Kidney tubule cell (primary cell): ENCODE measurements at places on chromosomes 5 and 9.

DNA sequence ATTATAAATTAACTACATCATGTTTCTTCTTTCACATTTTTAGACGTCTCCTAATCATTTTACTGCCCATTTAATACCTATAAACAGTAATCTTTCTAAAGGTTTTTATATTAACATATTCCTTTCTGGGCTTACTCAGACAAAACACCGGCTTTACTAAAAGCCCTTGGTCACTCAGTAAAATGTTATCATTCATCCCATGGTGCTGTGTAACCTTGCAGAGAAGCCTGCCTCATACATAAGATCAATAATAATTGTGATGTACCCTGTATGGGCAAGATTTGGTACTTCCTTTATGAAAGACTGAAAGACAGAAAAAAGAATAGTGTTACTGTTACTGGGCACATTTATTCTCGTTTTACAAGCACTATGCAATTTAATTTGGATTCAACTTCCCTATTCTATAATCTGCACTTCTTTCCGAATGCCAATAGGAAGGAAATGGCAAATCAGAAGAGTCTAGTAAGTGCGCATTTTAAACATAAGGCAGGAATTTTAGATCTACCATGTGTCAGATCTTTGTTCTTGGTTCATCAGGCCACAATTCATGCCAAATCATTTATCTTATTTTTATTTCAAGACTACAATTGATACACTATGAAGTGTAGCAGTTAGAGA lies 522.2 kb downstream of the CSNK1G3 start:
- DNase-seq, result no peak

DNA sequence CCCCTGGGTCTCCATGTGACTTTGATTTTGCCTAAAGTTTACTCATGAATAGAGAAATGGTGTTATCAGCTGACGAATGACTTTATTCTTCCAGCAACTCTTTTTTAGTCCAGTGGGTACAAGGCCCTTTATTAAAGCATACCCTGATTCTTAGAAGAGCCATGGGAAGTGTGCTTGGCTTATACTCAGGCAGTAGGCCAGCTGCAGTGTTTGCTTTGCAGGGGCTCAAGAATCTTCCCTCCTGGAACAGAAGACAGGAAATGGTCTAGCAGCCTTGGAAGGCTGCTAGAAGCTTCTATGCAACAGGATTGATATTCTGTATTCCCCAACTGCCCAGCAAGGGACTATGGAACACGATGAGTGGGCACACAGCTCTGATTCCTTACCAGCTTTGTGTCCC lies 73.4 kb upstream of the PLPP6 start:
- no peak for DNase-seq

- peak; percentile 90 for DNase-seq
Measured at GRCh38 chr5:178120607-178121357, 7.5 kb downstream of the N4BP3 start.

DNA sequence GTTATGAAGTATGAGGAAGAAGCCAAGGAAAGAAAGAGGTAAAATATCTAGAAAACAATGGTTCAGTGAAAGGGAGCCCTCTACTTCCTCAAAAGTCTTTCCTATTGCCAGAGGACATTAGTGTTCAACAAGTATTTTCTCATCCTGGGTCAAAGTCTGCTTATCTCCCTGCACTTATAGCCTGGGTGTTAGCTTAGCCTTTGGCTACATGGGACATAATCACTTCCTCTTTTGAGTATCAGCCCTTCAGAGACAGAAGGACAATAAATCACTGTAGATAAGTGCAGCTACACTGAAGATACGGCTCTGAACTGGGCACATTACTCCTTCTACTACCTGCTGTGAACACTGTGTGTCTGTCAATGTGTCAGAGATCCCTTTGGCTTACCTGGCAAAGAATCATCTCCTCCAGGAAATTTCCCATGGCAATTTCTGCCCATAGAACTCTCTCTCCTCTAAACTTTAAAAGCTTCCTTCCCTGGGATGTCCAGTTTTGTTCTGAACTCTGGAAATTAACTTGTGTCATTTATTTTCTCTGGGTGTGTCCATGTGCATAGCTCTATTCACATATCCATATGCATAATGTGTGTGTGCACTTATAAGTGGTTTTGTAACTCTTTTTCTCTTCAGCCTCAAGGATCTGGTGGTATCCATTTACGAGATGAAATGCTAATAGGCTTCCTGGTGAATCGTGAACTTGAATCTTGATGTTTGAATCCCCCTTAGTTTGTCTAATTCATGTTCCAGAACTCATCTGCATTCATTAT lies 30.0 kb upstream of the RECK start:
- DNase-seq, result no peak

DNA sequence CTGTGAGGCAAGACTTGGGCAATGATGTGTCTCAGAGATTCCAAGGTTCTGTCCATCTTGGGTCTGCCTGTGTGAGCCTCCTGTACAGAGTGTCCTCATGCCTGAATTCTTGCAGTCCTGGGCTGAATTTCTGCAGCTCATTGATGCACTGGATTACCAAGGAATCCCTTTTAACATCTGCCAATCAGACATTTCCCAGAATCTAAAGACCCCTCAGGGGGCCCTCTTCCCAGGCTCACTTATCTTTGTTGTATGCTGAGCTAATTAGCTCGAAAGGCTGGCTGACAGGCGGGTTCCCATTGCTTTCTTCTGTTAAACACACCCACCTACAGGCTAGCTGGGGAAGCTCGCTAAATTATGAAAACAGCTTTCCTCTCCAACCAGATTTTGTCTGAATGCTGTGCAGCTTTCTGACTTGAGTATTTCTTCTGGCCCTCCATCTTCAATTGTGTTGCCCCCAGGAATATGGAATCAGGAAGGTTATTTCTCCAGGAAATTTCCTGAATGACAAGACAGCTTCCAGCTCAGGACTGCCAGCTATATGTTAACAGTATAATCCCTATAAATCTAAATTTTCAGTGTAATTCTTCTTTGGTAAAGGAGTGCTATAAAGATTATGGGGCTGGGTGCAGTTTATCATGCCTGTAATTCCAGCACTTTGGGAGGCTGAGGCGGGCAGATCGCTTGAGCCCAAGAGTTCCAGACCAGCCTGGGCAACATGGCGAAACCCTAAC lies at the start of gene LIX1:
Gene LIX1 (minus strand): TSS at position 91 of the 734 bp plus-strand sequence. CDS start 35 bp downstream, at position 56.
- peak; percentile 63 for DNase-seq

- peak; percentile 65 for DNase-seq
Measured at GRCh38 chr5:135591277-135591676, 12.5 kb upstream of the CXCL14 start.

GRCh38 chr5:149320791-149321330 lies 24.4 kb upstream of the GRPEL2 start:
- DNase-seq, result peak; percentile 98

DNA sequence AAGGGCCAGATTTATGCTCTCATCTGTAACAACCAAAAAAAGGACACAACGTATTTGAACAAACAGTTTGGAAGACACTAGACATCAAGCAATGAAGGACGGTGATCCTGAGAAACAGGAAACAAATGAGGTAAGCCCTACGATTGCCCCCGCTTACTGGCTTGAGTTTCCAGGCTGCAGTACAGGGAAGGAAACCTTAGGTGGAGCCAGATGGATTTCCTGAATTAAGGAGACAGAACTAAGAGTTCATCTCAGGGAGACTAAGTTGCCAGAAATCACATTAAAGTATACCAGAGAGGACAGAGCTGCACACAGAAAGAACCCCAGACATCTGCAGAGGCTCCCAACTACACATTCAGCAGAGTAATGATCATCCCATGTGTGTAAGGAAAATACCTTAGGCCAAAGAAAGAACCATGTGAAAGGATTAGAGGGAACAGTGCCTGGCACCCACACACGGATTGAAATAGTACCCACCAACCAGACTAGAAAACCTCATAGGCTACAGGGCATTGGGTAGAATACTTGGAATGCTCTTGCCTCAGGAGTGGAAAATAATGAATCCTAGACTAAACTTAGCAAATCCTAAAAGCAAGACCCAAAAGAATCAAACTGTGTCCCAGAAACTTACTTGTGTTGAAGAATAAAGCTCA lies 99.3 kb upstream of the NIPBL start:
- peak; percentile 42 for DNase-seq

DNA sequence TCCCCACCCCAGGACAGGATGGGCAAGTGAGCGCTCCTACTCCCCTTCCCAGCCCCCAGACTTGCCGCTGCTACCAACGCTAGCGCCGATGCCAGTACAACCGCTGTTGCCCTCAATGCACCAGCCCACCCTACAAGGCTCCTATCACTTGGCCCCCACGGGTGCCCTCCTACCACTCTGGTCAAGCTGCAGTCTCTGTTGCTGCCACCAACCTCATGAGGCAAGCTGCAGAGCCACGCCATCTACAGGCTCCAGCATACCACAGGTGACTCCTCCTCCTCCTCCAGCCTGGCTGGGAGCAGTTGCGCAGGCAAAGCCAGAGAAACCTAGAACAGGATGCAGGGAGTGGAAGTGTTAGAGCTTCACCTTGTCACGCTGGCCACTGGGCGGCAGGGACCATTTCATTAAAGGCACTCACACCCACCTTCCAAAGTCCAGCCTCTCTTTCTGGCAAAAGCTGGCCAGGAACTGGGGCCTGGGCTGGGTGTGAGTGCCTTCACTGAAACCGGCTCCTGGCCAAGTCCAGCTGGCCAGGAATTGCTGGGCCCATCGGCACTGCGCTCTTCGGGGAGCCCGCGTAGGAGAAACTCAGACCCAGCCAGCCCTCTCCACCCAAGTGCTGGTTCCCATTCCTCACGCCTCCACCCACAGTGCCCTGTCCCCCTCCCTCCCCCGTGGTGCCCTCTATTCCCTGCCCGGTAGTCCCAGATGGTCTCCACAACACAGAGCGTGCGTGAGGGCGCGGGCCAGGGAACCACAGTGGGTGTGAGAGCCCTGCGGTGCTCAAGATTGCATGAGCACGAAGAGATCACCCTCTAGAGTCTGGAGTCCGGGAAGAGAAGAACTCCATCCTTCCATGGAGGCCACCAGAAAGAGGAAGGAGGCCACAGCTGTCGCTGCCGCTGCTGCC lies 1.6 kb upstream of the PCAT7 start:
- peak; percentile 68 for DNase-seq

DNA sequence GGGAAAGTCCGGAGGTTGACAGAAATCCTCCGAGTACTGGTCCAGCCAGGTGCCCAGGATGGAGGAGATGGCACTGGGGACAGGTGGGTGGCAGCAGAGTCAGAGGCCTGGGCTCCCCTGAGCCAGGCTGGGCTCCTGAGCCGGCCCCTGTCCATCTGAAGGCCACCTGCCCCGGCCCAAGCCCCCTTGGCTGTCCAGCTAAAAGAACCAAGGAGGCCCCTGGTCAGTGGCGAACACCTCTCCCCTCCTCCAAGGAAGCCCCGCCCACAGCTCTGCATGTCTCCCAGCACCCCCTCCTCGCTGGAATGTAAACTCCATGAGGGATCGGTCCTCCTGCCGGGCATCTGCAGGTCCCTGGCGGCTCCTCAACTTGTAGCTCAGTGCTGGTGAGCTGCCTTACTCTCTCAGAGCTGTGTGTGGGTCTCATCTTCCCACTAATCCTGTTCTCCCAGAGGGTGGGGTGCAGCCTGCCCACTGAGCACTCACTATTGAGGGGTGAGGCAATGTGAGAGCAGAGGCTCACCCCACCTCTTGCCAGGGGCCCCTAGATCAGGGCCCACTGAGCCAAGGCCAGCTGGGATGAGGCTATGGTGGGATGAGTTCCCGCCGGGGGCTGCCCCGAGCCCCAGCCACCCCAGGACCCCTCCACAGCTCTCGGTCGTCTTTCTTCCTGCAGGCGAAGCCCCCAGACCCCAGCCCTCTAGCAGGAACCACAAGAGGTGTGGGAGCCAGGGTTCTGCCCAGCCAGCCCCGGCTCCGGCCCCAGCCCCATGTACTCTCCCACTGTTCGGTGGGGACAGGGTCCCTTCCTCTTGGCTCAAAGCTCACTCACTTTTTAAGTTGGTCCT lies 12.0 kb downstream of the RALGDS start:
- no peak for DNase-seq

DNA sequence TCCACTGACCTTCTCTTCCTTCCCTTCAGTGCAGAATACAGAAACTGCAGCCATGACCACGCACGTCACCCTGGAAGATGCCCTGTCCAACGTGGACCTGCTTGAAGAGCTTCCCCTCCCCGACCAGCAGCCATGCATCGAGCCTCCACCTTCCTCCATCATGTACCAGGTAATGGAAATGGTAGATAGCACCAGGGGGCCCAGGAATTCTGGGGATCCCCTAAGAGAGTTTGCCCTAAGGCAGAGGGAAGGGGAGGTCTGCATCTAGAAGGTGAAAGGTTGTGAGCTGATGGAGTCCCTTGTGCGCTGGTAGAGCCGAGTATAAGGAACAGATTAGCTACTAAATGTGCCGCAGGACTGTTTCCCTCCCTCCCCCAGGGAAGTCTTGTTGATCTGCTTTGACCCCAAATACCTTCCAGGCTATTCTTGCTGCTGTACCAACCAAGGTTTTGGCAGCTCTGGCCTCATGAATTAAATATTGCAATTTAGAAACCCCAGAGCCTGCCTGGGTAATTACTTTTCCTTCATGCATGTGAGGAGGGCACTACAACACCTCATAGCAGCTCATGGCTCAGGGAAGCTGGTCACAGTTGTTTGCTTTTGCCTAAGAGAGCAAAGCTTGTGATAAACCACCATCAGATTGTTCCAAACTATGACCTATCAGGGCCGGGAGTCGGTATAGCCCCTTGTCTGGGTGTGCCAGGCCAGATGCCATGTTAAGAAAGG lies 19.6 kb downstream of the CYFIP2 start:
- no peak for DNase-seq

- DNase-seq, result no peak
Measured at GRCh38 chr5:65816729-65817128, 94.7 kb downstream of the NLN start.

DNA sequence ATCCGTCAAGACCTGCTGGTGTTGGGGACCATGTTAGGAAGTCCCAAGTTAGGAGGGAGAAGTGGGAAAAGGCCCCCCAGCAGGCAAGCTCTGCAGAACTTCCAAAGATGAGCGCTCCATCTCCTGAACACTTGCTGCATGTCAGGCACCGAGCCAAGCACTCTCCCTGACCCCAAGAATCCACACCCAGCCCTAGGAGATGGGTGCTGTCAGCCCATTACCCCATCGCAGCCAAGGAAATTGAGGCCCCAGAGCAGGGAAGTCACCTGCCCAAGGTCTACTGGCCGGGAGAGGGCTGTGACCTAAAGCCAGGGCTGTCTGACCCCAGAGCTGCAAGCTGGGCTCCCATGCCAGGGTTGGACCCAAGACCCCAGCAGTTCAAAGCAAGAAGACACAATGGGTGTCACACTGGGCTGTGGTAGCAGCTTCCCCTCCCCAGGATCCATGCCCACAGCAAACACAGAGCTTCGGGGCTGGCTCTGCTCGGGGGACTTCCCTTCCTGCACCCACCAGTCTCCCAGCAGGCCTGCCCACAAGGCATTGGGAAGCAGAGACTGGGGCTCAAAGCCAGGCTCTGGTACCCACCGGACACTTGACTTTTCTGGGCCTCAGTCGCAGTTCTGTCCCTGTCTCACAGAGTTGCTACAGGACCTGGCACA lies 13.5 kb downstream of the EEIG1 start:
- no peak for DNase-seq

GRCh38 chr5:15893866-15894265 lies 285.7 kb downstream of the MARCHF11 start:
- DNase-seq, result no peak
